Suppressor macrophage treated with lipopolysaccharide for 4 hours (primary cell): ENCODE measurements at places on chromosomes 2 and 18.

- no peak for DNase-seq
Measured at GRCh38 chr2:204539019-204539385, 6.3 kb upstream of the PARD3B start.

DNA sequence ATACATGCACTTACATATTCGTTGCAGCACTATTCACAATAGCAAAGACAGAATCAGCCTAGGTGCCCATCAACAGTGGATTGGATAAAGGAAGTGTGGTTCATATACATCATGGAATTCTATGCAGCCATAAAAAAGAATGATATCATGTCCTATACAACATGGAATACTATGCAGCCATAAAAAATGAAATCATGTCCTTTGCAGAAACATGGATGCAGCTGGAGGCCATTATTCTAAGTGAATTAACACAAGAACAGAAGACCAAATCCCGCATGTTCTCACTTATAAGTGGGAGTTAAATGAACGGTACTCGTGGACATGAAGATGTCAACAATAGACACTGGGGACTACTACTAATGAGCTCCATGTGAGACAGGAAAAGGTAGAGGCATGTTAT, 288.1 kb upstream of the TFPI start:
- no peak for DNase-seq

GRCh38 chr18:1811282-1811681, 760.0 kb downstream of the METTL4 start:
- DNase-seq: no peak

- no peak for DNase-seq
Measured at GRCh38 chr2:16260041-16260830, 319.9 kb downstream of the MYCN start.

DNA sequence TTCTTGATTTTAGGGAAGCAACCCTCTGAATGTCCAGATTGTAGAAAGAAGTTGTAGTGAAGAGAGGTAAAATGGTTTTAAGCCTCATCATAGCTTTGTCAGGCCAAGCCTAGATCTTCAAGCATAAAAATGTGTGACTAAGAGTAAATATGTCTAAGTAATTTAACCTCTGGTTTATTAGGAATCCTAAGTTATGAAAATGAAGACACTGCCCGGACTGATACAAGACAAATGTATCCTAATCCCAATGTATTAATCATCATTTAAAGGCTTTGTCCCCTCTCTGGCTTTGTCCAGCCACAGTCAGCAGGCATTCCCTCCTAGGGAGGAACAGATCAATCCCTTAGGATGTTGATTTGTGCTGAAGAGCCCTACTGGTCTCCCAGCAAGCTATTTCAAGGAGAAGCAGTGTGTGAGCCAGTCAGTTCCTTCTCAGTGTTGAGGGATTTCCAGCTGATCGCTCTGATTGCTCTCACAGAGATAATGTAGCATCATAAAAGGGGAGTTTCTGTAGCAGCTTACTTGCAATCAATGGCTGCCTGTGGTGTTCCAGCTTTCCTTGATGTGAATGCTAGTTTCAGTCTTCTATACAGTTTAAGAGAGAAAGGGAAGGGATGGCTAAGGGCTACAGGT, 796.1 kb downstream of the EPHA4 start:
- no peak for DNase-seq

- peak; percentile 70 for DNase-seq
Measured at GRCh38 chr2:28449488-28450395, 46.1 kb upstream of the PLB1 start.

GRCh38 chr2:85866165-85866659, 22.6 kb downstream of the ST3GAL5 start:
- DNase-seq: no peak

- DNase-seq: no peak
Measured at GRCh38 chr2:201983174-201983573, 50.5 kb upstream of the FZD7 start.

DNA sequence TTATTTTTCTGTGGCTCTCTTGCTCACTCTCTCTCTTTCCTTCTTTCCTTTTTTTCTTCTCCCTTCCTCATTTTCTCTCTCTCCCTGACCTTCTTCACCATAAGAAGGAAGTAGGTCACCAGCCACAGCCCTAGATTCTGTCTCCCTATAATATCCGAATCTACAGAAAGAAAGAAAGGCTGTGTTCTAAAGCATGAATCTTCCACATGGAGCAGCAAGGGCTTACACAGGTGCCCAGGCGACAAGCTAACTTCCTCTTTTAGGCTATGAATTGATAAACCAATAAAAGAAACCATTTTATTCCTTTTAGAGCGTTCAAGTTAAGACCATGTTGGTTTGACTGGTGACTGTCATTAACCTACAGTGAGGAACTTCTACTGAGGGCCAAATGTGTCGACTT, 49.3 kb downstream of the CACNB4 start:
- peak; percentile 44 for DNase-seq

DNA sequence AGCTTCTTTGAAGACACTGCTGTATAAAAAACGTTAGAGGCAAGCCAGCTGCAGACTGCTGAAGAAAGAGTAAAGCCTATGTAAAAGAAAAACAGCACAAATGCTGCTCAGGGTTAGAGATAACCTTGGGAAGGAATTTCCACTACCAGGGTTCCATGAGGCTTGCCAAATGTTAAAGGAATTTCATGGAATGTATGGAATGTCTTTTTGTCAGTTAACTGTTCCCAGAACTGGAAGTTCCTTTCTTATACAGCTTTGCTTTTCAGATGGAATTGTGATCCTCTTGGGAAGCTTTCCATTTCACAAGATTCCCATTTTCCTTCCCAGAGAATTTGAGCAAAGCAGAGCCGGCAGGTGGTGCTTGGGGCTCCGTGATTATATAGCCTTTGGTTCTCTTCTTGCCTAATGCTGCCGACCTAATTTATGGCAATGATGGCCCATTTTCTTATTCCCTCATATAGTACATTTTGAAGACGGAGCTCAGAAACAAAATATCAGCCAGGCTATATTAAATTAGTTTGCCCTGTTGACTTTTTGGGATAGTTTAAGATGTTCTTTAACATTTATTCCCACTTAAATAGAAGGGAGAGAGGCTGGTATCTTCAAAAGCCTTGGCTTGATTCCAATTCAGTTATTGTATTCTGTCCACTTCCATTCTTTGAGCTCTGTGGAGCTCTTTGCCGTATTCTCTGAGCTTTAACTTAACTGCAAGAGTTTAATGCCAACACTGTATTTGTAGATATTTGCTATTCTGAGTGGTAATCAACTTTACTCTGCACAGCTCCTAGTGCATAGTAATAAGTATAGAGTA, 162.3 kb downstream of the PHLPP1 start:
- DNase-seq: no peak

DNA sequence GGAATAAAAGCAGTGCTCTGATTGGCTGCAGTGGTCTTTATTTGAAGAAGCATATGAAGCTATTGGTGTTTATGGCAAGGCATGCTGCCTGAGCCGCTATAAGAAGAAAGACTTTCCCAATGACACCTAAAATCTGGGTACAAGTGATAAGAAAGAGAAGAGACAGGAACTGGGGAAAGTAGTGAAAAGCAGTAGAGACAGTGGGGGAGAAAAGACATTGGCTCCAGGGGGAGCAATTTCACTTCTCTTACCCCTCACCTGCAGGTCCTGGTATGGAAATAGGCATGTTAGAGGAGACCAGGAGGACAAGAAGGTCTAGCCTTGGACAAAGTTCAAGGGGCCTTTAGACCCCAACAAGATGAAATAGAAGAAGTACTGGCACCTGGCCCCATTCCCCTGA, 47.1 kb downstream of the PLCL1 start:
- no peak for DNase-seq

- DNase-seq: no peak
Measured at GRCh38 chr18:22643731-22644130, 226.0 kb upstream of the CTAGE1 start.

DNA sequence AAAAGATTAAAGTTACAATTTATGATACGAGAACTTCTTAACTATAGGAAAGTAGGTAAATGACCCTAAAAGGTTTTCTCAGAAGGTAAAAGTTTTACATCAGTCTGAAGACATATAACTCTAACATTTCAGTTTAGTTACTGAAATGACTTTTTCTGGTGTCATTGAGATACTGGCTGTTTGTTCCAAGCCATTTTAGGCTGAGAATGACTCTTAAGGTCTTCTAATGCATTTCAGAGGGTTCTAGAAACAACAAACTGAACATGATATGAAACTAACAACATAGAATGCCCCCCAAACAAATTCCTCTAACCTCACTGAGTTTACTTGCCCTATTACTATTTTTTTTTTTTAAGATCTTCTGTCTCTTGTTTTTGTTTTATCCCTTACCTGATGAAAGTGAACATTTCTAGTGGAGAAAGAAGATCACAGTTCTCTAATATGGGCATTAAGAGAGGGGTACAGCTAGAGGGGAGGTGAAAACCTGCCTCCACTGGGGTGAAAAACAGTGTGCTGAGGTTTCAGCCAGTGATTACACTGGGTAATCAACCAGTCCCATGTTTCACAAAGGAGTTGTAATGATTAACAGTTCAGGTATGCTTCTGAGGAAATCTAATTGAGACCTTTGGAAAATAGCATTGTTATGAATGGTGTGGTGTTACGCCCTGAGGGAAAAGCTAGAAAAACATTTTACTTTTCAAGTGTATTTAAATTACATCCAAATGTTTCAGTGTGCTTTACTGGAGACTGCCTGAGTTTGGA, 11.2 kb downstream of the NABP1 start:
- peak; percentile 34 for DNase-seq

GRCh38 chr2:165634855-165635254, 159.2 kb downstream of the GALNT3 start:
- no peak for DNase-seq

GRCh38 chr2:220747736-220748135, 824.4 kb downstream of the EPHA4 start:
- DNase-seq: no peak

GRCh38 chr2:189056200-189057106, 82.3 kb downstream of the COL3A1 start:
- DNase-seq: no peak

DNA sequence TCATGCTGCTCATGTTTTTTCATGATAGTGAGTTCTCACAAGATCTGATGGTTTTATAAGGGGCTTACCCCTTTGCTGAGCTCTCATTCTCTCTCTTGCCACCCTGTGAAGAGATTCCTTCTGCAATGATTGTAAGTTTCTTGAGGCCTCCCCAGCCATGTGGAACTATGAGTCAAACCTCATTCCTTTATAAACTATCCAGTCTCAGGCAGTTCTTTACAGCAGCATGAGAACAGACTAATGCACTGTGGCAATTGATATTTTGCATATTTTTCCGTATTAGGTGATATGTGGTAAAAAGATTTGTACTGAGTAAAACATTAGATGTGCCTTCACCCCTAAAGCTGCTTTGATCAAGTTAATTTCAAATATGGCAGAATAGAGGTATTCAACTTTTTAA, 48.8 kb downstream of the RAB27B start:
- DNase-seq: no peak

- no peak for DNase-seq
Measured at GRCh38 chr18:8975624-8976023, 126.9 kb upstream of the NDUFV2 start.

GRCh38 chr18:49632588-49632987, 70.7 kb downstream of the LIPG start:
- no peak for DNase-seq

- no peak for DNase-seq
Measured at GRCh38 chr2:63740943-63741342, 100.8 kb upstream of the UGP2 start.

DNA sequence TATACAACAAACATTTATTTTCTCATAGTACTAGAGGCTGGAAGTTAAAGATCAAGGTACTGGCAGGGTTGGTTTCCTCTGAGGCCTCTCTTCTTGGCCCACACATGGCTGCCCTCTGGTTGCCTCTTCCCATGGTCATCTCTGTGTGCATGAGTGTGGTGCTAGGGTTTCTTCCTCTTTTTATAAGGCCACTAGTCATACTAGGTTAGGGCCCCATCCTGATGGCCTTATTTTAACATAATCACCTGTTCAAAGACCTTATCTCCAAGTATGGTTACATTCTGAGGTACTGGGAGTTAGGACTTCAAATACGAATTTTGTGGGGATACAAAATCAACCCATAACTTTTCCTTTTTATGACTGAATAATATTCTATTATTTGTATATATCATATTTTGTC, 4.8 kb upstream of the RIOK3 start:
- DNase-seq: no peak

- peak; percentile 82 for DNase-seq
Measured at GRCh38 chr2:201151127-201151981, 31.6 kb upstream of the CASP10 start.

- DNase-seq: peak; percentile 65
Measured at GRCh38 chr2:12504443-12504842, 212.3 kb upstream of the TRIB2 start.

DNA sequence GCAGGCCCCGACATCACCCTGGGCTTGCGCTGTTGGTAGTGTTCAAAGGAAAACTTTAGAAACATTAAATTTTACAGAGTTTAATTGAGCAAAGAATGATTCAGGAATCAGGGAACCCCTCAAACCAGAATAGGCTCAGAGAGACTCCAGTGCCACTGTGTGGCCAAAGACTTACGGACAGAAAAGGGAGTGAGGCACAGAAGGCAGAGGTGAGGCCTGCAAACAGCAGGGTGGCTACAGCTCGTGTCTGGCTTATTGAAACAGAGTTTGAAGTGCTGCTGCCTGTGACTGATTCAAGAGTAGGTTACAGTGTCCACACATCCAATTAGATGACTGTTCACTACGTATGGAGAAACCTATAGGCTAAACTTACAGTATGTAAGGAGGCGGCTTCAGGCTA, 2.4 kb upstream of the CTDP1 start:
- DNase-seq: no peak

- DNase-seq: no peak
Measured at GRCh38 chr2:98859323-98859722, 76.7 kb downstream of the CRACDL start.

DNA sequence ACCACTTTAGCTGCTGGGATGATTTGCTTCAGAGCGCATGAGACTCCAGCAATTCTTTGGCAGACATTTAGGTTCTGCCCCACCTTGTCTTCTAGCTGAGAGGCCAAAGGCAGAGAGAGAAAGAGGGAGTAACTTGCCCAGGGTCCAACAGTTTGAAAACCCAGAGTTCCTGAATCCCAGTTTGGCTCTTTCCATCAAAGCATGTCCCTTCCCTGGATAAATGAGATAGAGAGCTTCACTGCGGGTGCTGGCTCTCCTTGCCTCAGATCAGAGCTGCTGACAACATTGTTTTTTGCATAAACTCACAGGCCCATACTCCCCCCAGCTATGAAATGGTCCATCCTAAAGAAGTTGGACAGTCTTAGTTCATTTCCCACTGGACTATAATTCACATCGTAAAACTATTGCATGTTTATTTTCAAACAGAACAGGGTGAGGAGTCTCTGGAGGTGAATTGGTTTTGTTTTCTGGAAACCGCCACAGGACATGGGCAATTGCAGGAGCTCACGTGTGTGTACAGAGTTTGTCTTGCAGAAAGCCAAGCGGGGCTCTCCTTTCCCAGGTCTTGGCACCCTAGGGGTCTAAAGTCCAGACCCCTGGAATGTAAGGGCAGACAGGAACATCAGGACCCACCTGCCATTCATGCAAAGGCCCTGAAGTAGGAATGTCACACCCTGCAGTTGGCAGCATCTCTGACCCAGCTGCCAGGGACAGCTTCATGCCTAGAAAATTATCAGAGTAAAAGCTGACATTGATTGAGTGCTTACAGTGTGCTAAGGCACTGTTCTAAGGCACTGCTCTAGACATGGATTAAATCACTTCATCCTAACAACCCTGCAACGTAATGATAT, 25.0 kb upstream of the SLC14A2 start:
- no peak for DNase-seq

GRCh38 chr18:12409469-12409868, 1.7 kb downstream of the PRELID3A start:
- no peak for DNase-seq

- no peak for DNase-seq
Measured at GRCh38 chr2:96550787-96551604, 14.4 kb downstream of the ARID5A start.

GRCh38 chr2:225074366-225074765, 32.1 kb upstream of the DOCK10 start:
- DNase-seq: no peak
